ENCODE measurements at places on chromosomes 7 and 10.

- DNase-seq, result no peak
Measured at GRCh38 chr7:106839511-106839910, 25.6 kb upstream of the PIK3CG start.

DNA sequence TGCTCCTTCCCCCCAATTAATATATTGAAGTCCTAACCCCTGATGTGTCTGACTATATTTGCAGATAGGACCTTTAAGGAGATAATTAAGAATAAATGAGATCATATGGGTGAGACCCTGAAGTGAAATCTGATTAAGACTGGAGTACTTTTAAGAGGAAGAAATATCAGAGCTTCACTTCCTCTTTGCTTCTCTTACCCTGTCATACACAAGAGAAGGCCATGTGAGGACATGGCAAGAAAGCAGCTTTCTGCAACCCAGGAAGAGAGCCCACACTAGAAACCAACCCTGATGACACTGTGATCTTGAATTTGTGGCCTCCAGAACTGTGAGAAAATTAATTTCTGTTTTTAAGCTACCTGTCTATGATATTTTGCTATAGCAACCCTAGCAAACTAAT lies 44.2 kb downstream of the JMJD1C start:
- peak; percentile 56 for DNase-seq

- DNase-seq, result no peak
Measured at GRCh38 chr7:391961-392524, 102.1 kb downstream of the FOXL3 start.

DNA sequence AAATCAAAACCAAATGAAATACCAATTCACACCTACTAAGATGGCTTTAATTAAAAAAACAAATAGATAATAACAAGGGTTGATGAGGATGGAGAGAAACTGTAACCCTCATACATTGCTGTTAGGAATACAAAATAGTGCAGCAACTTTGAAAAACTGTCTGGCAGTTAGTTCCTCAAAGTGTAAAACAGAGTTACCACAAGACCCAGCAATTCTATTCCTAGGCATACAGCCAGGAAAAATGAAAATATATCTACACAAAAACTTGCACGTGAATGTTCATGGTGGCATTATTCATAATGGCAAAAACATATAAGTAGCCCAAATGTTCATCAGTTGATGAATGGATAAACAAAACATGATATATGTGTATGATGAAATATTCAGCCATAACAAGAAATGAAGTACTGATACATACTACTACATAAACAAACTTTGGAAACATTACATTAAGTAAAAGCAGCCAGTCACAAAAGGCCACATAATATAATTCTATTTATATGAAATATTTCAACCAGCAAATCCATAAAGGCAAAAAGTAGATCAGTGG lies 83.5 kb downstream of the BRAF start:
- no peak for DNase-seq

GRCh38 chr7:129989466-129989865 lies 36.7 kb upstream of the UBE2H start:
- DNase-seq, result peak; percentile 73

DNA sequence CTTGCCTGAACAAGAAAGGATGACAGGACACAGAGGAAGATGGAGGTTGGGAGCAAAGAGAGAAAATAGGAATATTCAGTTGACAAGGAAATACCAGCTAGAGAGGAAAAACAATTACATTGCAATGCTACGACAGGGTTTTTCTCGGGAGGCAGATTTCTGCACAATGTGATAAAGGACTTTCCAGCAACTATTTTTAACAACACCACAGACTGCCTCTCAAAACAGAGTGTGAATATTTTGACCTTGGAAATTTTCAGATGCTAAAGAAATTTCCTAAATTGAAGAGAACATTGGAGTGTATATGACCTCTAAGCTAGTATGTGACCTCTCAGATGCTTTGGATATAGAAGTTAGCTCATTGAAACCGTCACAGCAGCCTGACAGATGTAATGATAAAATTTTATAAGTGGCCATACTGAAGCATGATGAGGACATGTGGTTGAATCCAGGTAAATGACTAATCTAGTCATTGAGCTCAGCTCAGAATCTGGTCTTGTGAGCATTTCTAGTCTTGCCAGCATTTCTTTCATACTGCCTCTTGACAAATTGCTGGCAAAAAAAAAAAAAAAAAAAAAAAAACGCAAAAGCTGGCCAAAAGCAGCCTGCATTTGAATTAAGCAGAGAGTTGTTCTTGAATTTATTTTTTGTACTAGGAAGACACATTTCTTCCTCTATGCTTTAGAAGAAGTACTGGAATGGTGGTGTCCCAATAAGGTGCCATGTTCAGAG lies 24.4 kb downstream of the GPR141 start:
- DNase-seq, result no peak

DNA sequence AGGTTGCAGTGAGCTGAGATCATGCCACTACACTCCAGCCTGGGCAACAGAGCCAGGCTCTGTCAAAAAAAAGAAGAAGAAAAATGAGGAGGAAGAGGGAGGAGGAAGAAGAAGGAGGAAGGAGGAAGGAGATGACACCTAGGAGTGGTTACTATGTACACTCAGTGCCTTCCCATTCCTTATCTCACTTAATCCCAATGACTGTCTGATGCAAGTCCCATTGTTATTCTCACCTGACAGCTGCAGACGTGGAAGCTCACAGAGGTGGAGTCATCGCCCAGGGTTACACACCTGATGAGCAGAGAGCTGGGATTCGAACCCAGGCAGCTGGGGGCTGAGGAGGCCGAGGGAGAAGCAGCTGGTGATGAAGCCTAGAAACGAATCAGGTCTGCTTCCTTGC lies 258.8 kb downstream of the SNX10 start:
- DNase-seq, result no peak

GRCh38 chr7:155168597-155169480 lies 98.7 kb downstream of the HTR5A start:
- no peak for DNase-seq

DNA sequence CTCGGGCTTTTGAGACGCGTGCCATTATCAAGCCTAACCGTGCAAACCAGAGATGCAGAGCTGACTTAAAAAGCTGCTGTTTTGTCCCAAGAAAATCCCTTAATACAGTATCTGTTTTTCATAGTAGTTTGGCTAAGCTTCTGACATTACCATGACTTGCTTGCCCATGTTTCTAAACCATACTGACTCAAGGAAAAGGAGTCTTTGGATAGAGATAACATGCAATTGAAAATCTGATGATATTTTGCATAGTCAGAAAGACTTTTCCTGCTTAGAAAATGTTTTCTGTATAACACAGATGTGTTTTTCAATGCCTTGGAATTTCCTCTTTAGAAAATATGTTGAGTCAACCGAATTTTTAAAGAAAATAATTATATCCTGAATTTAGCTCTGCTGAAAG lies 21.5 kb upstream of the AKR1E2 start:
- DNase-seq, result no peak

- DNase-seq, result no peak
Measured at GRCh38 chr10:111475720-111476119, 398.9 kb downstream of the ADRA2A start.

- DNase-seq, result no peak
Measured at GRCh38 chr10:57689596-57690297, 577.9 kb downstream of the IPMK start.

DNA sequence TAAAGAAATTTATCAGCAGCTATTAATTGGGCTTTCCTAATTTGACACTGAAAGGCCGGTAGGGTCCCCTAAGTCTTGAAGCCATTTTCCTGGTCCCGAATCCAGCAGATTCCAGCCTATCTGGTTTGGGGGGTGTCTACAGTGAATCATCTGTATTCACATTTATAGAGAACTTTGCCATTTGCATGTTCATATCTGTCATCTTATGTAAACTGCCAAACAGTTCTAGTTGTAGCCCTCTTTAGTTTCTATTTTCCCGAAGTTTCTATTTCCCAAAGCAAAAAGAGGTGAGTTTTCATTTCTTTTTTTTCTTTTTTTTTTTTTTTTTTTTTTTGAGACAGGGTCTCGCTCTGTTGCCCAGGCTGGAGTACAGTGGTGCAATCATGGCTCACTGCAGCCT lies 47.6 kb downstream of the PAPSS2 start:
- DNase-seq, result no peak

DNA sequence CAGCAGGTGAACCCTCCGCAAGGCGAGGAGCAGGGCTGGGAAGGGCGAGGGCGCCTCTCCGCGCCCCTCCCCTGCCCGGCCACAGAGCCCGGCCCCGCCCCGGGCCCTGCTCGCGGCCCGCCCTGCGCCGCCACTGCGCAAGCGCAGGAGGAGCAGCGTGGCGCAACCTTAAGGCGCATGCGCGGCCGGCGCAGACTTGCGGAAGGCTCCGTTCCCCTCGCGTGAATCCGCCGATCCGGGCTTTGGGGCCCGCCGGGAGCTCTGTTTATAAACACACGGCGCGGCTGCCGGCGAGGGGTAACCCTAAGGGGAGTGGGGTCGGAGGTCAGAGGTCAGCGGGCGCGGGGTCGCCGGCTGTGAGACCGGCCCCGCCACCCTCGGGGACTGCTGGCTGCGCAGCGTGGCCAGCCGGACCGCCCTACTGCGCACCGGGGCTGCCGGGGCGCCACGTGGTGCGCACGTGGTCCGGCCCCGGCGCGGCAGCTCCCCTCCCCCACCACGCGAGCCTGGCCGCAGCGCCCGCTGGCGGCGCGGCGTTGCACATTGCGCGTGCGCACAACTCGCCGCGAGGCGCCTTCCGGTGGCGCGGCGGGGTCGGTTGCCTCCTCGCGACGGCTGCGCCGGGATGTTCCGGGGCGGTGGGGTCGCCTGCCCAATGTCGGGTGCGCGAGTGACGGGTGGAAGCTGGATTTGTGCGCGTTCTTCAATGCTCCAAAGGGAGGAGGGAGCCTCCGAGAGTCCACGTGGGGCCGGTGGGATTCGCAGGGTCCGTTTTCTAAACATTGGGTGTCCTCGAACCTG lies 40.2 kb upstream of the FOXK1 start:
- DNase-seq, result peak; percentile 98

GRCh38 chr7:43479042-43479441 lies 103.9 kb upstream of the STK17A start:
- DNase-seq, result no peak

DNA sequence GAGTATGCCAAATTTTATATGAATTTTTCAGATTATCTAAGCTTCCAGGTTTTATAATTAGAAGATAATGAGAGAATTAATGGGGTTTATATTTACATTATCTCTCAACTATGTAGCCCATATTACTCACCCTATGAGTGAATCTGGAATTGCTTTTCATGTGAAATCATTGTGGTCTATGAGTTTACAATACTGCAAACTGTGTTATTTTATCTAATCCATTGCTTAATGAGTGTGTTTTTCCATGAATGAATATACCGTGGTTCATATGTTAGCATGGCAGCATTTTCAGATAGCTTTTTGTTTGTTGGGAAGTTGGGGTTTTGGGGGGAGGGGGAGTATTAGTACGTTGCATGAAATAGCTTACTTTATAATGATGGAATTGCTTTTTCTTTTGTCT lies 44.5 kb downstream of the FGFBP3 start:
- no peak for DNase-seq

GRCh38 chr10:22002591-22003176 lies 846 bp downstream of the DNAJC1 start:
- DNase-seq, result peak; percentile 24

DNA sequence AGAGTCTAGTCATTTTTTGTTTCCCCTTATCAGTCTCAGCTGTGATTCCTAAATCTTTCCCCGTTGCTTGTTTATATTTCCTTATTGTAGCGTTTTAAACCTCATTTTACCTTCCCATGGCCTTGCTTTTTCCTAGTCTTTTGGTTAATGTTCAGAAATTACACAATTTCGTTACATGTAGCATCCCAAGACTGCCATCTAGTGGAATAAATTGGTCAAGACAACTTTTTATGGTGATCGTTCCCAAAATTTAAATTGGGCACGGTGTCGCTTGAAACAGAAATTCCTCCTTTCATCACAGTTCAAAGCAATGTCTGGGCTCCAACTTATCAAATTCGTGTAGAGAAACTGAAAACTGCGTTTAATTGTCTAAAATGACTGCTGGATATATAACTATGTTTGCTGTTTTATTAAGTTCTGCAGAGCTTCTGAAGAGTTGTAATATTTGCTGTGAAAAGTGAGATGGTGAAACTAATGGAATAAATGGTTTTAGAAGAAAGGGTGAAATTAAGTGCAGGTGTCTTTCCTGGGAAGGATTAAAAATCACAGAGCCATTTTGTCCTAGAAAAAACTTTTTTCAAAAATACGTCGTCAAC lies 370.2 kb downstream of the PHF14 start:
- no peak for DNase-seq

DNA sequence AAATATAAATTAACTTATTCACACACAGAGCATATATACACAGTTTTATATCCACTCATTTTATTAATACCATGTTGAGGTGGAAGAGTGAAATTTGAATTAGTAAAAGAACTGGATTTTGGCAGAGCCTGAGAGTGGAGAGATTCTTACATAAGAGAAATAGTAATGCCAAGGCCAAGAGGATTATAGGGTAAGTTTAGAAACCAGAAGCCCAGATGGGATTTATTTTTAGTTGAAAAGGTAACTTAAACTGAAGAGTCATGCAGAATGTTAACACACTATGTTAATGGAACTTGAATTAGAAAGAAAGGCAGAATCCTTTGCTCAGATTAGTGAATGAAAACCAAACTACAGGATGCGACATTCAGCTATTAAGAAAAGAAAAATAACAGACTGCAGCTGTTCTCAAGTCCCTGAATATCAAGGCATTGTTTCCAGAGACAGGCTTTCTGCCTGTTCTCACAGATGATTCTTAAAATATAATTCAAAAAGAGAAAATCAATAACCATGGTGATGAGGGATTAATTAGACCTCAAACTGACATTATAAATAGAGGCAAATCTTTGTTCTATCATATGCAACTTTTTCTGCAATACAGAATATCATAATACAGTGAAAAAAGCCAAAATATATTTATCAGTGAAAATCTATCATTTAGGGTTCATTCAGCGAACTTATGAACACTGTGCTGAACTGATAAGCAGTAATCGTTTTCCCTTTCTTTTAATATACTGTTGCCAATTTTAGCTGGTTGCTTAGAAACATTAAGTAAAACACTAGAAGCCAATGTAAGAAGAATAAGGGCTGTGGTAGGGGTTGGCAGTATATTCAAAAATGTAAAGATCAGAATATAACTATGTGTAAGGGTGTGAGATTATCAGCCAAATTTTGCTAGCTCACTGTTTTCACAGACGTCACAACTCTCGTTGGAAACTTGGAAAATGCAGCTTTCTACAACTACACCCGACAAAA lies 34.4 kb downstream of the HECTD2 start:
- DNase-seq, result no peak

GRCh38 chr10:31320550-31321211 lies 1.7 kb downstream of the ZEB1 start:
- DNase-seq, result peak; percentile 52

DNA sequence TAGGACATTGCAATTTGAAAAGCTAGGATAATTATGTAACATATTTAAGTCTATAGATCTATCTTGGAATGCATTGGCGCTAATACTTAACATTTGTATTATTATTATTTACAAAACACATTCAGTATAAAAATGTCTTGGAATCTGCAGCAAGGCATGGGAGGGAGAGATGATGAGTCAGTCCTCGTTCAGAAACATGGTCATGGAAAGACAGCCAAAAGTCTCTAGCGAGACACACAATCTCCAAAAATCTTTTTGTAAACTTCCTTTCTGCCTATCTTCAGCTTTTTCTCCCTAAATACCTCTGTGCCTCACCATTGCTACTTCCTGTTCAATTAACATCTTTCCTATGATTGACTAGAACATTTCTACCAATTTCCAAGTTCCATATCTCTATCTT lies 188.4 kb upstream of the CACNA2D1 start:
- no peak for DNase-seq

Measured in GM13976 (cell line).